ENCODE measurements at places on chromosomes 13 and 19.

GRCh38 chr19:33719366-33720154 is 77.1 kb upstream of the KCTD15 start:
- DNase-seq: peak; percentile 60

DNA sequence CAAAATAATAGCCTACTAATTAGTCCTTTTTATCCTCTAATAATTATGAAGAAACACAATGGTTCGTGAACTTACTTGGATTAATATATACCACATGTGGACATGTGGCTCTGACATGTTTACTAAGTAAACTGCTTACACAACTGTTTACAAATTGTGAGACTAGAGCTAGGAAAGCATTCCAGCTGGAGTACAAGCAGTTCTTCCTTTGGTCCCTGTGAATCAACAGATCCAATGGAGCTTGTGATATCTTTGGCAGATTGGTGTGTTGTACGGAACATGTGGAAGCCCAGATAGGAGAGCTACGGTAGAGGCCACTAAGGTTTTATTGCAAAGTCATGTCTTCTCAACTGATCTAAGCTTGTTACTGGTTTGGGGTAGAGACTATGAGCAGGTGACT is 145.5 kb upstream of the SPRY2 start:
- DNase-seq: no peak

DNA sequence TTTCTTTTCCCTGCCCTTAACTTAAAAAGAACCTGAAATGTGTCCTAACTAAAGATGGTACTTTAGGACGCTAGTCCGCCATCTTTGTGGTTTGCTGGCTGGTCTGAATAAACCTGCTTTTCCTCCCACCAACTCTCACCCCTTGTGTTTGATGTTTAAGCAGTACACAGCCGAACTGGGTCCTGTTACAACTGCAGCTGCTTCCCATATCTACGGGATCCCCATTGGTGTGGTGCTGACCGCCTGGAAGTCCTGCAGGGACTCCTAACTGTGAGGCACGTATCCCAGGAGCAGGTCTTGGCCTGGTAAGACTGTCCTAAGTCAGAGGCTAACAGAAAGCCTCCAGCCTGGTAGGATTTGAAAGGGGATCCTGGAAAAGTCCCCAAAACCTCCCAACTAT is 40.9 kb upstream of the VSTM2B start:
- DNase-seq: no peak

- DNase-seq: no peak
Measured at GRCh38 chr19:34661357-34661756, 15.6 kb downstream of the SCGB2B2 start.

DNA sequence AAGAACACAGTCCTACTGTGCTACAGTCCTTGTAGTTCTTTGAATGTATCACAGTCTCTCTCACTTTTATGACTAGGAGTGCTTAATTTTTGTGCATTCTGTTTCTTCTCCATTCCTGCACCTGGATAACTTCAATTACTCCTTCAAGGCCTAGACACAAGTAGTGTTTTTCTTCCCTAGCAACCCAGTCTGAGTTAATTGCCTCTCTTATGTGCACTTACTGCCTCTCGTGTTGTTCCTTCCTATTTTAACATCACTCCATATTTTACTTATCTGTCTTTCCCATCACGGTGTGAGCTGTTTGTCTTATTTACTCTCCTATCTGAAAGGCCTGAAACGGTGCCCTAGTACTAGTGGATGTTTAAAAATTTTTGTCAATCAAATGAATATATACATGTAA is 101.5 kb downstream of the HS6ST3 start:
- DNase-seq: no peak

DNA sequence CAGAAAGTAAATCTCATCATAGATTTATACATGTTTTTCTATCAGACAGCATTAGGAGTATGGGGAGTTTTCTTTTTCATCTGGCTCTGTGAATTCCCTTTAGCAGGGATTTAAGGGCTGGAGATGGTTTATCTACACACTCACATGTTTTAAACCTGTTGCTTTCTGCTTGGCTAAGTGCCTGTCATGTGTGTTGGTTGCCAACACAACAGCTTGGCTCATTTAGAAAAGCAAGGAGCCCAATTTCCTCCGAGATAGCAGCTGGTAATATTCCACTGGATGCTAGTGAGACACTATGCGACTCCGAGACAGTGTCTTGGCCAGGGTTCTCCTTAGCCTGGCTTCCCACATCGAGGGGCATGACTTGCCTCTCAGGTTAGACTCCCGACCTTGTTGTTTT is 83.3 kb downstream of the KLF5 start:
- DNase-seq: no peak

DNA sequence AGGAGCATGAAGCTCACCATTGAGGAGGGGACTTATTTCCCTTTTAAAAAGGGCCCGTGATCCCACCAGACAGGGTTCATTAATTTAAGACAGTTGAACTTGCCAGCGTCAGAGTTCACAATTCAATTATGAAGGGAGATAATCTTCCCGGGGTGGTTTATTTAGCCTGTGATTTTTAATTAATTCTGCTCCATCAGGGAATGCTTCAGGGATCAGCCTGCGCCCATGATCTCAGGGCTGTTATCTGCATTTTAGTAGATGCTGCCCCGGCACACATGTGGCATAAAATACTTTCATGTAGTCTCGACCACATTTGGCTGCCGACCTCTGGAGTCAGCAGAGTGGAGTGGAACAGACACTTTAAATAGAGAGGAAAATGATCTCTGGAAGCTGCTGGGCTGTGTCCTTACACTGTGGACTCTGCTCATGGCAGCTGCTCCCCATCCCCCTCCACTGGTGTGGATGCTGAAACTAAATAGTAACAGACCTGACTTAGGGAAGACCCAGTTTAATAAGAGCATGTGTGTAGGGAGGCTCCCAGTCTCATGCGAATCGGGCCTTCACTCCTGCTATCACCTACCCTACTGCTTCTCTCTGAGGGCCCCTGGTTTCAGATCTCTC is 256.9 kb downstream of the TEX29 start:
- no peak for DNase-seq

Data from C1 segment of cervical spinal cord (tissue), 14 donors.